AG20443 (cell line): ENCODE measurements at places on chromosomes 2 and 18.

- no peak for DNase-seq
These were observed 72.4 kb downstream of the TGOLN2 start for GRCh38 chr2:85255456-85255812.

GRCh38 chr2:77469106-77469505 lies 53.1 kb downstream of the LRRTM4 start:
- DNase-seq: no peak

DNA sequence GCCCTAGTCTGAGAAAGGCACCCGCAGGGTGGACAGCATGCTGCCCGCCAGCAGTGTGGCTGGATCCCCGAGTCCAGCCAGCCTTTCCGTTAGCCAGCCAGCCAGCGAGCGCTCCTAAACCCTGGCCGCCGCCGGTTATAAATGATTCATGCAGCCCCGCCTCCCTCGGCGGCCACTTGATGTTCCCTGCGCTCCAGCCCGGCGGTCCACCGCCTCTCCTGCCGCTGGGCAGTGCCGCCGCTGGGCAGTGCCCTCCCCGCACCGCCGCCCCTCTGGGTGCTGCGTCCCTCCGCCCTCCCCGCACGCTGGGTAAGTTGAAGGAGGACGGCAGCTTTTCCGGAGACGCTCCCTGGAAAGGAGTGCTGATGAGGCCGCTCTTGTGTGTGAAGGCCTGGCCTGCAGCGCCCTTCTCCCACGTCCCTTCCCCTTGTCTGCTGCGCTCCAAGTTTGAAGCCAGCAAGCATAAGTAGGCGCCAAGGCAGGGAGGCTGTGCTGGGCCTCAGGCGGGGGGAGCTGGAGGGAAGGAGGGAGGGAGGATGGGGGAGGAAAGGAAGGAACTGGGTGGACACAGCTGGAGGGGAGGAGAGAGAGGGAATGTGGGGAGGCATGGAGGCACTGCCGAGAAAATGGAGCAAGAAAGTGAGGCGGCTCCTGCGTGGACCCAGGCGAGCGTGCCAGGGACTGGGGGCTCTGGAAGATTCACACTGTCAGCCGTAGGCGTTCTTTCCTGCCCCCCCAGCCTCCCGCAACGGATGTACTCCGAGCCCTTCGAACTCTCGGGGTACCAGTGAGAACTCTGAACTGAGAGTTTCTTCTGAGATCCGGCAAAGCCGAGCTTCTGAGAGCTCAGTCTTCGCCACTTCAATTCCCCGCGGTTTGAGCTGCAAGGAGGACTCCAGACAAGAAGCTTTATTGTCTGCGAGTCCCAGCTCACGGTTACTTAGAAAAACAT lies 131.9 kb downstream of the GLI2 start:
- DNase-seq: peak; percentile 93

DNA sequence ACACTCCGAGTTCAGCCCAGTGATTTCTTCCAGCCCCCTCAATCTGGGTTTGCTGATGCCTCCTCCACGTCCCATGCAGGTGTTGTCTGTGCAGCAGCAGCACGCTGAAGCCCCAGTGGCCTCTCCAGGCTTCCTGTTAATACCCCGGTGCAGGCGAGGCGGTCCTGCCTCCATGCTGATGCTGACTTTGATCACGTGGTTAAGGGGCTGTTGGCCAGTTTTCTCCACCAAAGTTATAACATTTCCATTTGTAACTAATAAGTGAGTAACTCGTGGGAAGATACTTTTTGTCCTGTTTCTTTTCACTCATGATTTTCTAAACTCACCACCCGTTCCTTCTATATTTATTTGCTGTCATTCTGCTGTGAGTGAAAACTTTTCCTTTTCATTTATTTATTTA lies 42.5 kb upstream of the TMEM18 start:
- no peak for DNase-seq

- no peak for DNase-seq
These were observed 471.0 kb upstream of the PIK3C3 start for GRCh38 chr18:41484069-41484468.

- DNase-seq: no peak
These were observed 196.6 kb downstream of the PMAIP1 start for GRCh38 chr18:60096428-60096827.

- peak; percentile 88 for DNase-seq
These were observed 11.8 kb upstream of the ATOH8 start for GRCh38 chr2:85741833-85742455.

DNA sequence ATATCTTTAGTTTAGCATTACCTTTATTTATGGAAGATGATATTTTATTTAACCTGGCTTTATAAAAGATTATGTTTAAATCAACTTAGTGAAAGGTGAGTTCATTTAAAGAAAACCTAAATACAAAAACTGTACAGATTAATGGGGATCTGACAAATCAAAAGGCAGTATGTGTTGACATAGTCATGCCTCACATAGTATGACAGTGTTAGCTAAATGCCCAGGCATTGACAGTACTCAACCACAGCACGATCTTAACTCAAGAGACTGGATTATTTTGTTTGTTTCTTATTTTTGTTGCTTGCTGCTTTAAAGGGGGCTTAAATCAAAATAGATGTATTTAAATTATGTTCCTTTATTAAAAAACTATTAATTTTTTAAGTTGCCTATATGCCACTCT lies 7.8 kb downstream of the DOK6 start:
- DNase-seq: no peak

- DNase-seq: no peak
These were observed 53.5 kb upstream of the SMAD2 start for GRCh38 chr18:47983946-47984345.

DNA sequence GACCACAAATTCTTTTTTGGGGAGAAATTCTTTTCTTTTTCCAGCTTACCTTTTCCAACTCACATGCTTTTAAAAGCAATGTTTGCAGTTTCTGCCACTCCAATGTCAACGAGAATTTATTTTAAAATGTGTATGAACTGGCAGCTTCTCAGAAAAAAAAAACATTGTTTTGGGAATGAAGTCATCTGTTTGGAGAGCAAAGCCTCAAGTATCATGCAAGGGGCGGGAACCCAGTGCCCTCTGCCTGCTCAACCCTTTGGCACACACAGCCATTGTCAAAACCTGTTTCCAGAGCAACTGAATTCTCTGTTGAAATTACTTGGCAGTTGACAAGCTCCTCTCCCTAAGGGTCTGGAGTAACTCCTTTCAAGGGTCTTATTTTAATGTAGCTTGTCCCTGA lies 128.5 kb downstream of the QPCT start:
- peak; percentile 85 for DNase-seq

GRCh38 chr18:57050310-57050949 lies 96.5 kb upstream of the BOD1L2 start:
- DNase-seq: no peak

- DNase-seq: no peak
These were observed 57.0 kb downstream of the VPS54 start for GRCh38 chr2:63962186-63962585.

GRCh38 chr2:142865924-142866323 lies 11.5 kb upstream of the KYNU start:
- no peak for DNase-seq

- DNase-seq: no peak
These were observed 34.2 kb upstream of the CCNT2 start for GRCh38 chr2:134884435-134884834.

GRCh38 chr2:39432701-39433100 lies 4.4 kb downstream of the MAP4K3 start:
- no peak for DNase-seq

- DNase-seq: no peak
These were observed 403.9 kb upstream of the FANCL start for GRCh38 chr2:58645017-58645416.

DNA sequence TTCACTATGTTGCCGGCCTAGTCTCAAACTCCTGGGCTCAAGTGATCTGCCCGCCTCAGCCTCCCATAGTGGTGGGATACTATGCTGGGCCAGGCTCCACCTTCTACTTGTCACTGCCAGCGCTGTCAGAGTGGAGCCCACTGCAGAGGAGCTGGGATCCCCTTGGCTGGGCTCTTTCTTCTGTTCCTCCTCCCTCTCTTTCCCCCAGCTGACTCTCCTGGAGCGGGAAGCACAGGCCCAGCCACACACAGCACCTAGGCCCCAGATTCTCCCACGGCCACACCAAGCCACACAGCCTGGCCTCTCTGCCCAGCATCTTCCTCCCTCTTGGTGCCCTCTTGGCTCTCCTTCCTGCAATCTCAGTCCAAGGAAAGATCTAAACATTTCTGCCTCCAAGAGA lies 3.7 kb upstream of the GAREM2 start:
- no peak for DNase-seq

DNA sequence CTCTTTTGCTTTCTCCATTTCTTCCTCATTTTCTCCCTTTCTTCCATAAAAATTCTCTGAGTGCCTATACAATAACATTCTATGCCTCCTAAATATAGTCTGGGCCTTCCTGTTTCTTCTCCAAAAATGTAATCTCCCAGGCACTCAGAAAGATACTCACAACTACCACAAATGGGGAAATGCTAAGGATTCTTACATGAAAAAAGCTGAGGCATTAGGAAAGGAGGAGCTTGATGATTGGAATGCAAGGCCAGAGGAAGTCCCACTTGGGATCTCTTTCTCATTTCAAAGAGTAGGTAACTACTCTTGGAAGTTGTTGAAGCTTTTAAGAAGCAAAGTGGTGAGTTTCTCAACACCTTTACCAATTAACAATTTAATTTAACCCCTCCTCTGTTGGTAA lies 3.4 kb downstream of the VSNL1 start:
- DNase-seq: no peak

- DNase-seq: no peak
These were observed 766.0 kb downstream of the RNF144A start for GRCh38 chr2:7683196-7683595.

- DNase-seq: peak; percentile 18
These were observed 186.5 kb downstream of the TRIB2 start for GRCh38 chr2:12903272-12903671.

- DNase-seq: peak; percentile 20
These were observed 146.7 kb downstream of the PDE1A start for GRCh38 chr2:182280118-182280517.

- no peak for DNase-seq
These were observed 191.6 kb downstream of the TTC32 start for GRCh38 chr2:19710230-19710629.

DNA sequence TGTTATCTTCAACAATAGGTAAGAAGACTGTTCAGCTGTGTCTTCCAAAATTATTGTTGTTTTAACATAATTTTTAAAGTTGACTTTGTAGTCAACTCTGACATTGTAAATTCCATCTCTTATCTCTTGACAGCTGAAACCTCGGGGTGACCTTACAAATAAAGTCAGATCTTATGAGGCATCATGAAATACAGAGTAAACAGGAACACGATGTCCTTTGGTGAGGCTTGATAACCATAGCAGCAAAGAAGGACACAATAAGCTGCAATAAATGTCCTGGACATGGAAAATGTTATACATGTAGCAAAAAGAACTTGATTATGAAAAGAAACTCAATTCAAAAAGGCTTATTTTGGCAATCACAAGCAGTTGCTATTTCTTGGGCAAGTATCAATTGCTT lies 618.9 kb upstream of the SLC39A10 start:
- no peak for DNase-seq

- no peak for DNase-seq
These were observed 551.0 kb upstream of the LRATD1 start for GRCh38 chr2:14081521-14081920.

- DNase-seq: no peak
These were observed 226.1 kb upstream of the TRIB2 start for GRCh38 chr2:12490641-12491040.

DNA sequence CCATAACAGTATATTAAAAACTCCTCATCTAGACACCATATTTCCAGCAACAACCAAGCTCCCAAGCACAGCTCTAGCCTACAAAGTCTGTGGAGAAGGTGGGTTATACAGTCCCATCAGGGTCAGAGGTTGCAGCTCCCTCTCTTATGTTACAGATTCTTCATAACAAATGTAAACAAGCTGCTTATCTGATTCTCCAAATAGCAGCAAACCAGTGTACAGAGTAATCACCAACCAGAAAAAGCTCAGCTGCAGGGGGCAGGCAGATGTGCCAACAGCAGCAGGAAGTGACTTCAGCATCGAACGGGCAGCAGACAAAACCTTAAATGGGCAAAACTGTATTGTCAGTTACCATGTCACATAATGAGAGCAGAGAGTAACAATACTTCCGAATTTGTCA lies 52.9 kb upstream of the NABP1 start:
- DNase-seq: no peak

GRCh38 chr2:43427032-43427424 lies 168.8 kb downstream of the THADA start:
- DNase-seq: no peak

GRCh38 chr2:175107146-175107545 lies 60.9 kb downstream of the ATF2 start:
- no peak for DNase-seq

- no peak for DNase-seq
These were observed 45.3 kb downstream of the PIKFYVE start for GRCh38 chr2:208311321-208311720.

- no peak for DNase-seq
These were observed 31.9 kb upstream of the EML6 start for GRCh38 chr2:54691445-54692135.

DNA sequence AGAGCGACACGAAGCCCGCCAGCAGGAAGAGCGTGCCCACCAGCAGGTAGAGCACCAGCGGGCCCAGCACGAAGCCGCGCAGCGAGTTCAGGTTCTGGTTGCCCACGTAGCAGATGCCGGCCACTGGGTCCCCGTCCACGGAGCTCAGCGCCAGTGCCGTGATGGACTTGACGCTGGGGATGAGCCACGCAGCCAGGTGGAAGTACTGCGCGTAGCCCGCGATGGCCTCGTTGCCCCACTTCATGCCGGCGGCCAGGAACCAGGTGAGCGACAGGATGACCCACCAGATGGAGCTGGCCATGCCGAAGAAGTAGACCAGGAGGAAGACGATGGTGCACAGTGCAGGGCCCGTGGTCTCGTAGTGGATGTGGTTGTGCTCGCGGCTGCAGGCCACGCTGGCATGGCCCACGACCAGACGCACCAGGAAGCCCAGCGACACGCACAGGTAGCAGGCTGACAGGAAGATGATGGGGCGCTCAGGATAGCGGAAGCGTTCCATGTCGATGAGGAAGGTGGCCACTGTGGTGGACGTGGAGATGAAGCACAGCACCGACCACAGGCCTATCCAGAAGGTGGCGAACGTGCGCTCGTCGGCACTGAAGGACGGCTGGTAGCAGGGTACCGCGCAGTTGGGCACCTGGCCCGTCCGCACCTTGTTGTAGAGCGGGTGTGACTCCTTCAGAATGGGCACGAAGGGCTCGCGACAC lies 2.1 kb downstream of the FZD5 start:
- peak; percentile 39 for DNase-seq

- no peak for DNase-seq
These were observed 90.0 kb downstream of the COMMD1 start for GRCh38 chr2:61995515-61995914.

DNA sequence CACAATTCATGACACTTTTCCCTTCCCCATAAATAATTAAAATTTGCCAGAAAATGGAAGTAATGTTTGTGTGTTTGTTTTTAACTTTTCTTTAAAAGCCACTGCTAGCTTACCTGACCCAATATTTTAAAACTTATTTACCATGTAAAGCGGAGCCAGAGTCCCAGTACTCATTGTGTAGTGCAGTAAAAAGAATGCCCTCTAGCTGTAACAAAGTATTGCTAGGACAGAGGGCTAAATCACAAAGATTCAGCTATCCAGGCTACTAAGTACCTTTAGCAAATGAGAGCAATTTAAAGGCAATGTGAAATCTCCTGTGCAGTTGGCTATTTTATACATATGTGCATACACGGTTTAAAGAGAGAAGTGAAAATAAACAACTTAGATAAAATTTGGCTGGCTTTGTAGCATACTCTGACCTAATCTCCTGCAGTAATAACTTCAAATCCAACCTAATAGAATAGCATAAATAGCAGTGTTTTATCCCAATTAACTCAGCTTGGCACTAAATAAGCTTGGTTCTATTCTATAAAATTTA lies 997.4 kb upstream of the PIK3C3 start:
- DNase-seq: no peak
